Activated T-cell treated with anti-CD3 and anti-CD28 coated beads, Interleukin-2, amount 50 U/mL, for 72 hours (primary cell): ENCODE measurements at places on chromosomes 6 and 20. TPM values are rescaled to one million over a fixed set of nuclear protein-coding genes. Genes with fewer than 3 reads are reported as not detected.

DNA sequence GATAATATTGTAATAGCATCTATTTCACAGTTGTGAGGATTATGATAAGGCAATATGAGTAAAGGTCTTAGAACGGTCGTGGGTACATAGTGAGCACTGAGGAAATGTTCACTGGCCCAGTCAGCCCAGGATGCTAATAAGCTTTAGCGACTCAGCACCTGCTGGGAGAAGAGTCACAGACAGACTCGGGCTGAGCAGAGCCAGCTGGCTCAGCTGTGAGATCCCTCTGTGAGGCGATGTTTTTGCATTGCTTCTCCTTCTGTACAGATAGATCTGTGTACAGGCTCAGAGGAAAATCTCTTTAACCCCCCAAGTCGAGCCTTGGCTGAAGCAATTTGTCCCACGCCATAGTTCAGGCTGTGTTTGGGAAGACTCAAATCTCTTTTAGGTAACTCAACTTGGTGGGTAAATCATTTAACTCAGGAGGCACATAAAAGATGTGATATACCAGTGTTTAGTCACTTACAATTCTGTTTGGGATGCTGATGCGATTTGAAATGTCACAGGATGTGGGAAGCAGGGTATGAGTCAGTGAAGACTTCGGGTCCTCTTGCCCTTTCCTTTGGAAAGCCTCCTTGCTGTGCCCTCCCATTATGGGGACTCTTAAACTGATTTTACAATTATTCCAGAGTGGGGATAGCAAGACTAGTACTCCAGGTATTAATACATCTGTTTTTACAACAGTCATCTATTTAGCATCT is 53.1 kb downstream of the PHACTR1 start:
- no peak for DNase-seq

- no peak for DNase-seq
Observed at GRCh38 chr6:106085692-106085983, 498 bp upstream of the PRDM1 start.

- no peak for DNase-seq
Observed at GRCh38 chr20:47020231-47020630, 125.6 kb downstream of the EYA2 start.

- DNase-seq, result no peak
Observed at GRCh38 chr20:35281506-35282101, 3.0 kb downstream of the EIF6 start.

GRCh38 chr6:55175078-55176049 is 1.0 kb downstream of the HCRTR2 start:
- DNase-seq, result no peak

GRCh38 chr6:75813476-75814250 is 64.6 kb downstream of the MYO6 start:
- DNase-seq, result no peak

- no peak for DNase-seq
Observed at GRCh38 chr6:148520109-148520841, 177.6 kb downstream of the SASH1 start.

- no peak for DNase-seq
Observed at GRCh38 chr20:52234302-52235045, 42.9 kb upstream of the ZFP64 start.

DNA sequence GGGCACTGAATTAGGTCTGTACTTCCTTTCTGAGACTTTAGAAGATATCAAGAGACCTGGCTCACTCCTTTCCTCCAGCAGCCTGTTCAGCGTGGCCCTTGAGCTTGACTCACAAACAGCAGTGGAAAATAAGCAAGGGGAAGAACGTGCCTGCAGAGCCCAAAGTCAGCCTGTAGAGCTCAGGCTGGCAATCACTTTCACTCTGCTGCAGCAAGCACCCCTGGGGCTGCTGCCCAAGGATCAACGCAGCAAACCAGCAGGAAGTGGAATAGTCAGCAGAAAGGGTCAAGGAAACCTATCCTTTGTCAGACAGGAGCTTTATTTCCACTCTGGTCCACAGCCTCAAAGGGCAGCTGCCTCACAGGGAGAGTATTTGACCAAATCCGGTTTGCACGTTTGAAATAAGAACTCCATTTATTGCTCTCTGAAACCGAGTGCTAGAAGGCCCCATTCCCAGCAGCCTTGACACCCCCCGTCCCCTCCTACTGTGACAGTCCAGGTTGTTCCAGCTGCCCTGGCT is 77.4 kb downstream of the PRDM1 start:
- peak; percentile 60 for DNase-seq

- peak; percentile 35 for DNase-seq
Observed at GRCh38 chr20:1803061-1803931, 91.9 kb upstream of the SIRPA start.

DNA sequence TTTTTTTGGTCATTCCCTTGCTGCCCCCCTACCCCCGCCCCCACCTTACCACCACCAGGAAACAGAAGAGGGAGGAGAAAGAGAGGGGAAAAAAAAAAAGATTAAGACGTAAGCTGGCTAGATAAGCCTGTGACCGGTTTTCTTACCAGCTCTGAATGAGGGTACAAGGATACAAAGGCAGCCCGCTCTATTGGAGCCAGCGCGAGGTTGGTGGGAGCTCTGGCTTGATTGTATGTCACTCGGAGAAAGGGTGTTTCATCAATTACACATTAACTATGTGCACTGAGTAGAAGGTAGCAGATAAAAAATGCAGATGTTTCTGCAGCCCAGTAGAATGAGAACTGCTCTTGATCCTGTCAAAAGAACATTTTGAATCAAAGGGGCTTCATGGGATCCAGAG is 28.6 kb upstream of the OLIG3 start:
- no peak for DNase-seq

DNA sequence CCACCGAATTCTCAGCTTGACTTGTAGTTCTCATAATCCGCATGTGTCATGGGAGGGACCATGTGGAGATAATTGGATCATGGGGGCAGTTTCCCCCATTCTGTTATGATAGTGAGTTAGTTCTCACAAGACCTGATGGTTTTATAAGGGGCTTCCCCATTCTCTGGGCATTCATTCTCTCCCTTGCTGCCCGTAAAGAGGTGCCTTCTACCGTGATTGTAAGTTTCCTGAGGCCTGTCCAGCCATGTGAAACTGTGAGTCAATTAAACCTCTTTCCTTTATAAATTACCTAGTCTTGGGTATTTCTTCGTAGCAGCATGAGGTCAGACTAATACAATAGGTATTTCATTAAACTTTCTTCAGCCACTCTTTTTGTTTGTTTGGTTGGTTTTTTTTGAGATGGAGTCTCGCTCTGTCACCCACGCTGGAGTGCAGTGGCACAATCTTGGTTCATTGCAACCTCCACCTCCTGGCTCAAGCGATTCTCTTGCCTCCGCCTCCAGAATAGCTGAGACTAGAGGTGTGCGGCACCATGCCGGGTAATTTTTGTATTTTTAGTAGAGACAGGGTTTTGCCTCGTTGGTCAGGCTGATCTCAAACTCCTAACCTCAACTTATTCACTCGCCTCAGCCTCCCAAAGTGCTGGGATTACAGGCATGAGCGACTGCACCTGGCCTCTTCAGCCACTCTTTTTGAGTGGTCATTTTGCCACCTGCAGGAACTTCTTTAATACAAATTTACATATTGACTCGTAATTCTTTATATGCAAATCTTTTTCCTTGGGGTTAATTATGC is 36.3 kb downstream of the GSTA2 start:
- no peak for DNase-seq

DNA sequence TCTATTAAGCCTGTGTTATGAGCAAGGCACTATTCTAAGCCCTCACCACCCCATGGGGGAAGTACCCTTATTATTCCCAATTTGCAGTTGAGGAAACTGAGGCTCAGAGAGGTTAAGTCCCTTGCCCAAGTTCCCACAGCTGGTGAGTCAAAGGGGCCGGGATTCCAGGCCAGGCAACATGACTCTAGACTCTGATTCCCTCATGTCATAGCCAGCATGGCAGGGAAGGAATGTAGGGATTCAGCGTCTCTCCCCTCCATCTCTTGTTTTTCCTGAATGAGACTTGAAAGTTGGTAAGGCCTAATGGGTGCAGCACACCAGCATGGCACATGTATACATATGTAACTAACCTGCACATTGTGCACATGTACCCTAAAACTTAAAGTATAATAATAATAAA is 6.7 kb downstream of the C6orf132 start:
- no peak for DNase-seq

- no peak for DNase-seq
Observed at GRCh38 chr6:66435321-66435720, 728.3 kb upstream of the EYS start.

DNA sequence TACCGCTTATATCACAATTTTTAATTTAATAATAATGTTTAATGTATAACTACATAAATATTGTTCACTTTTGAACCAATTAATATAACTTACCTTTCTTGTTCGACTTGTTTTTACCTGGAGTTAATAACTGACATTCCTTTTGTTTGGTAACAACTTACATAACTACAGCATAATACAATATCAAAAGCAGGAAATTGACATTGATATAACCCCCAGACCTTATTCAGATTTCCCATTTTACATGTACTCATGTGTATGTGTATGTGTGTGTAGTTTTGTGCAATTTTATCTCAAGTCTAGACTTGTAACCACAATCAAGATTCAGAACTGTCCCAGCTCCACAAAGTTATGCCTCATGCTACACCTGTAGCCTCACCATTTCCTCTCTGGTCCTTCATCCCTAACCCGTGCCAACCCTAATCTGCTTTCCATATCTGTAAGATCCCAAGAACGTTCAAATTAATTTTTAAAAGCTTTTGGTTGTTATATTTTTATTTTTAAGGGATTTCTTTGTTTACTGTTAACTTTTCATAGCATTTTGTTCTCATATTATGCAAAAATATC is 190.6 kb downstream of the MANEA start:
- DNase-seq, result no peak

DNA sequence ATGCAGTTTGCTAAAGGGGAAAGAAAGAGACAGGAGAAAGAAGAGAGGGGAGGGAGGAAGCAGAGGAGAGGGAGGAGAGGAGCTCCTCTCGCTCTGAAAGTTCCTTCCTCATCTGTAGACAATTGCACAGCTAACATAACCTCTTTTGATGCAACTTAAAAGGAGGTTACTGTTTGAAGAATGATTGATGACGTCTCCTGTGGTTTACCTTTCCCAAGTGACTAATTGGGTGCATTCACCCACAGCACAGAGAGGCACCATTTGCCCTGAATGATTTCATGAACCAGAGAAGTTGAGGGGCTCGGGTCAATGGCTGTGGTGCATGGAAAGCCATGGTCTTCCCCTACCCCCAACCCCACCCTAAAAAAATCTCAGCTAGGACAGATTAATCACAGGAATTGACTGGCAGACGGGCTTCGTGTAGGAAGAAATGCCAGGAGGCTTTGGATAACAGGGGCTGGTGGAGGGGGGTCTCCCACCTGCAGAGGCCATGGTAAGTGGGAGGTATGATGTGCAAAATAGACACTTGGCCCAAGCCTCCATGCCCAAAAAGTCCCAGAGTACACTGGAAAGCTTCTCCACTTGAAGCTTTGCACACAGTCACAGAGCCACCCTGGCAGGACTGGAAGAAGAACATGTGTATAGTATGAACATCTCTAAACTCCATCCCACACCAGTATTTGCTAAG is 213.7 kb downstream of the ANKRD60 start:
- DNase-seq, result peak; percentile 44

DNA sequence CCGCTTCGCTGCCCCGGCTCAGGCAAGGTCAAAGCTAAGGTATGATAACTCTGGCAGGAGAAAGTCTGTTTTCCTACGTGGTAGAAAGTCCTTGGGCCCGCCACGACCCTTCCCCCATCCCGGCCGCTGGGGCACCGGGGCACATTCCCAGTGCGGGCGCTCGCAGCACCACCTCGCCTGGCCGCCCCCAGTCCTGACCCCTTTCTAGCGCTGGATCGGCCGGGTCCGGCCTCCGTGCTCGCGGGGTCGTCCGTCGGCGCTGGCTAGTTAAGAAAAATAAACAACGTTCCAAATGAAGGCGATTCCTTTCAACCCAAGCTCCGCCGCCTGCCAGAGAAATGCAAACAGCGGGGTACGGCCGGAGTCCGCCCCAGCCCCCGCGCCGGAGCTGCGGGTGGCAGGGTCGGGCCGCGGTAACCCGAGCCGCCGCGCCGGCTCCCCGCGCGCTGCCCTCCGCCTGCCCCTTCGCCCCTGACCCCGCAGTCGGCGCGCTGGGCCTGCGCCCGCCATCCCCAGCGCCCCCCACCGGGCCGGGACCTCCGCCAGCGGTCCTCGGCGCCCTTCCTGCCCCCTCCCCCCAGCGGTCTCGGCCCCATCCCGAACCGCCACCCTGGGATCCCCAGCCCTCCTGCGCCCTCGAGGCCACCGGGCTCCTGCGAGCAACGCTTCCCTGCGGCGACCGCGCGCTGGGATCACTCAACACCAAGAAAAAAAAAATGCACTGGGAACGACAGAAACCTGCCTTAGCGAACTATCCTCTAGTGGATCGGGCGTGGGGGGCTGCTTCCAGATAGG is 37.6 kb downstream of the NCR2 start:
- no peak for DNase-seq

GRCh38 chr20:61385731-61386130 is 133.7 kb downstream of the CDH4 start:
- DNase-seq, result no peak

- DNase-seq, result no peak
Observed at GRCh38 chr6:20202324-20202658, 10.0 kb downstream of the MBOAT1 start.

Gene DBNDD2
- total RNA-seq, result 43.4 TPM

Gene SFT2D1
- 39.4 TPM for total RNA-seq

Gene BIRC7
- 0.74 TPM for total RNA-seq

Gene CNBD2
- total RNA-seq, result 10.2 TPM

Gene PRDM13
- total RNA-seq, result not detected

Gene DACT2
- total RNA-seq, result 1.3 TPM

Gene OTOR
- total RNA-seq, result not detected

Gene FARS2
- 23.9 TPM for total RNA-seq

Gene DPM1
- total RNA-seq, result 56.6 TPM

Gene BPIFA1
- total RNA-seq, result not detected

Gene KHDC1L
- not detected for total RNA-seq

Gene RNF144B
- total RNA-seq, result 9.4 TPM

Gene SIRPD
- total RNA-seq, result not detected

Gene DPPA5
- not detected for total RNA-seq

Gene SLC25A27
- 2.5 TPM for total RNA-seq
